Glomerular endothelial cell (primary cell): ENCODE measurements at places on chromosomes 2 and 18. TPM values are rescaled to one million over a fixed set of nuclear protein-coding genes. Genes with fewer than 3 reads are reported as not detected.
A peak's percentile ranks its signal among the peaks of the same experiment; 100 is the strongest.

MYL1 gene
- total RNA-seq, result not detected in 2 replicates

PNPT1 gene
- total RNA-seq, result 14.0 and 26.0 TPM in 2 replicates

DSC3 gene
- 2.0 and 2.8 TPM in 2 replicates for total RNA-seq

KCNS3 gene
- 6.8 and 13.0 TPM in 2 replicates for total RNA-seq

PLCD4 gene
- 0.05 and 0.93 TPM in 2 replicates for total RNA-seq

ZRANB3 gene
- 1.9 and 2.2 TPM in 2 replicates for total RNA-seq

- peak; percentile 27 for DNase-seq
These were observed 117.6 kb downstream of the FAM124B start for GRCh38 chr2:224284134-224284946.

DNA sequence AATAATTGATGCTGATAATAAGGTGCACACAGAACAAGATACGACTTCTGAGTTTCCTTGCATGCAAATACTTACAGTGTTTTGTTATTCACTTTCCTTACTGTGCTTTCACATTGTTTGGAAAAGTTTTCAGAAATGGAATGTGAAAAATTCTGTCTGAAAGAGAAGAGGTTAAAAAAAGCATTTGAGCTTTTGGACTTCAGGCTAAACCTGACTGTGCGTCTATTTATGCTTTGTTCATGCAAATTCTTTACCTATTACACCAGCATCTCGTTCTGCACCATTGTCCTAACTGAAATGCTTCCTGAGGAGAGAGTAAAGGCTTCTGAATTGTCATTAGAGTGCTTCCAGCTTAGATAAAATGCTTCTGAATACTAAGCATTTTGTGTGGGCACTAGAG, 61.4 kb downstream of the LHCGR start:
- DNase-seq, result no peak

- DNase-seq, result no peak
These were observed 163.9 kb upstream of the TFPI start for GRCh38 chr2:187718092-187718491.

DNA sequence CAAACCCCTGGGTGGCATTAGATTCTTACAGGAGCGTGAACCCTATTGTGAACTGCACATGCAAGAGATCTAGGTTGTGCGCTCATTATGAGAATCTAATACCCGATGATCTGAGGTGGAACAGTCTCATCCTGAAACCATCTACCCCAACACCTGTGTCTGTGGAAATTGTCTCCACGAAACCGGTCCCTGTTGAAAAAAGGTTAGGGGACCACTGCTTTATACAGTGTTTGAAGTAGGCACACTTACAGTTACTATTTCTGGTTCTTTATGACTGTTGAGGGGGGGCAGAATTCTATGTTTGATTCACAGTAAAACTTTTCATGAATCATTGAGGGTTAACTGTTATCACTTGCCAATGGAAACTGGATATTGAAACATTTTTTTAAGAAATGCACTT, 72.0 kb downstream of the RIF1 start:
- DNase-seq, result no peak

- no peak for DNase-seq
These were observed 391 bp downstream of the ZNF385B start for GRCh38 chr2:179861027-179861415.

- DNase-seq, result no peak
These were observed 91.7 kb upstream of the TRIB2 start for GRCh38 chr2:12624905-12625598.

GRCh38 chr2:150428641-150429040, 58.8 kb downstream of the RND3 start:
- no peak for DNase-seq

GRCh38 chr2:147223119-147223518, 621.7 kb upstream of the ACVR2A start:
- DNase-seq, result no peak

- no peak for DNase-seq
These were observed 226.2 kb downstream of the KCNS3 start for GRCh38 chr2:18104595-18105224.

DNA sequence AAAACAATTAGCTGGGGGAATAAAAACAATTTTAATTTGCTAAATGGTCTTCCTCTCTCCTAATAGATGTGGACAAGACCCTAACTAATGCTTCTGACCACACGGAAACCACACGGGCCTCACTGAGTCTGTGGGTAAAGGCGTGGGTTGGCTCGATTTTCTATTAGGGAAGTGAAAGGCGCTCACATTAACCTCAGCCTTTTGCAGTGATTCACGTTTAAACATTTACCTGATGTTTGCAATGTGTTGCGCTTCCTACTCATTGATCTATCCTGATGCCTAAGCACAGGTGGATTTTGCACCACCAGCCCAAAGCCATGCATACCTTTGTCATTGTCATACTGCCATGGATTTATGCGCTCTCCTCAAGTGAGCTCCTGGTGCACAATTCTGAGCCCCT, 35.6 kb upstream of the NRP2 start:
- no peak for DNase-seq

GRCh38 chr2:159009940-159010339, 41.5 kb downstream of the TANC1 start:
- DNase-seq, result no peak

DNA sequence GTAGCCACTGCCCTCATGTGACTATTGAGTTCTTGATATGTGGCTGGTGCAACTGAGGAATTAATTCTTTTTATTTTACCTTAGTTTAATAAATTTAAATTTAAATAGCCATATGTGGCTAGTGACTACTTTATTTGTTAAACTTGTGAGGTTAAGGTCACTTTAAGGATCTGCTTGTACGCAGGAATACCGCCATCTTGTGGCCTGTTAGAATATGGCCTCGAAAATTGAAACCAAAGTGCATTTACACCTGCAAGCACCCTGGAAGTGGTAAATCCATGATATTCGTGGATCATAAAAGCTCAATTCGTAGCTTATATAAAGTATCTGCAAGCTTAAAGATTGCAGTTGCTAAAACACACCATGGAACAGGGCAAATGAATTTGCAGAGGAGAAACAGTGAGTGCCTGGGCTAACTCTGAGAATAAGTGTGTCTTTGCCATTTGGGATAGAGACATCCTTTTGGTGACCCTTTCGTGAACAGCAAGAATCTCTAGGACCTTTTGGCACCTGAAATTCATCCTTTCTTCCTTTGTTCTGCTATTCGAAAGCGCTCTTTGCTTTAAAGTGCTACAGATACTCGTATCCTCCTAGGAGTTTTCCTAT, 59.9 kb upstream of the REG3A start:
- peak; percentile 3 for DNase-seq

DNA sequence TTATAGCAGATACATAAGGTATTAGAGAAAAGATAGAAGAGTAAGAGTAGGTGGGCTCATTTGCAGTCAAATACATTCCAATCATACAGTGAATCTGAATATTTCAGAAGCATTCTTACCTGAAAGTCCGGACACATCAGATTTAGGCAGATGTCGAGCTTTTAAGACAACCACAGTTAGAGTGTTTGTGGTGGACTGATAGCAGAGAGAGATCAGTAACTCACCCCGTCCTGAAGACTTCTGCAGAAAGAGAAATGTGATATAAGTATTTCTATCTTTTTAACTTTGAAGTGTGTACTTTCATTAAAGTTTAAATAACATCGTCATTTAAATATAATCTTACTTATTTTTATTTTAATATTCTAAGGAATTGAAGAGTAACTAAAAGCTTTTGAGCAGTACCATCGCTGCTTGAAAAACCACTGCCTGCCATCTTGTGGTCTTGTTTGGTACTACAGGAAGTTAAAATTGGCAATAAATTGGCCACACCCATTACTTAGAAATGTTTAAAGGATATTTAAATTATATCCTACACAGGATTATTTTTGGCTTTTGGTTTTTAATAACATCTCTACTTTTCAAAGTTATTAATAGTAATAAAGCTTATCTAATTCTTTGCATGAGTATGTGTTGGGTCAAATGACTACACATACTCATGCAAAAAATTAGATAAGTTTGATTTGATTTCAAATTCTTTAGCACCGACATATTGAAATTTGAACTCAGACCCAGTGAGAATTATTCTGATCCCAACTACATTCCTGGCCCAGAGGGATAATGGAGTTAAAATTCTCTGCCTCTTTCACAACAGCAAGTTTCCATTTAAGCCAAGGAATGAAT, 5.5 kb downstream of the SYT4 start:
- DNase-seq, result peak; percentile 31

- DNase-seq, result no peak
These were observed 34.7 kb downstream of the LPIN2 start for GRCh38 chr18:2978208-2978607.

- no peak for DNase-seq
These were observed 1219.8 kb upstream of the ZEB2 start for GRCh38 chr2:145739681-145740080.
